Esophagus muscularis mucosa (tissue), 4 donors: ENCODE measurements at places on chromosomes 7 and 10. TPM values are rescaled to one million over a fixed set of nuclear protein-coding genes. Genes with fewer than 3 reads are reported as not detected.

- no peak for DNase-seq
- H3K4me3 ChIP-seq, result no peak overlapping the region
- no peaks in the 10 kb centered on the region for H3K27me3 ChIP-seq
- H3K4me1 ChIP-seq, result peaks cover 3% of the 10 kb centered on the region
- H3K36me3 ChIP-seq, result no peaks in the 10 kb centered on the region
Observed at GRCh38 chr10:70939441-70940003, 51.2 kb upstream of the PCBD1 start.

The CTTNBP2 gene
- 12.1 TPM for total RNA-seq

GRCh38 chr7:123538189-123538714, 3.9 kb upstream of the IQUB start:
- no peaks in the 10 kb centered on the region for H3K27me3 ChIP-seq
- peaks cover 35% of the 10 kb centered on the region for H3K4me1 ChIP-seq
- peak overlapping the region; percentile 91 for H3K27ac ChIP-seq
- DNase-seq, result no peak

DNA sequence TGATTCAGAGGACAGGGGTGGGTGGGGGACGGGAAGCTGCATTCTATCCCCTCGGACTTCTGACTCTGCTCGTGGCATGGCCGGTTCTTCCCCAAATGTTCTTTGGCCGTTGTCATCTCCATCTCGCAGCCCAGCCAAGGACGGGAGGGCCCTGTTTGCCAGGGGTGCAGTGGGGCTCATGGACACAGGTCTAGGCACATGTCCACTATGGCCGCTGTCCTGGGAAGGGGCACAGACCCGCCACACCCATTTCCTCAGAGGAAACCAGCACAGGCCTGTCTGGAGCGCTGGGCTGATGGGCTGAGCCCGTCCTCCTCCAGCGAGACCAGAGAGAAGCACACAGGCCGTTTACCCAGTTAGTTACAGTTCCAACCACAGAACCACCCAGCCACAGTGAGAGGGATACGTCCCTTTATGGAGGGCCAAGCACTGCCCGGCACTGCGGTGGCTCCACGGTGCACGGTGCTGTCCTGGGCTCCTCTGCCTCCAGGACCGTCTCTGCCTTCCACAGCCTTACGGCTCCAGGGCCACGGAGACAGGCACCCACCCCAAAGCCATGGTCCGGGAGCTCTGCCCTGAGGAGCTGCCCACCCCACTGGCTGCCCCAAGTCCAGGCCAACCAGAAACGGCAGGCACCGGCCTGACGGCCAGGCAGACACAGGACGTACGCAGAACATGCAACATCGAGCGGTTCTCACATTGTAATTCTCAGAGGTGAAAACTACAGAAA, 20.2 kb downstream of the DPYSL4 start:
- peaks cover 13% of the 10 kb centered on the region for H3K36me3 ChIP-seq
- H3K27me3 ChIP-seq, result no peaks in the 10 kb centered on the region
- H3K4me3 ChIP-seq, result no peak overlapping the region
- H3K27ac ChIP-seq, result no peak overlapping the region
- DNase-seq, result no peak

DNA sequence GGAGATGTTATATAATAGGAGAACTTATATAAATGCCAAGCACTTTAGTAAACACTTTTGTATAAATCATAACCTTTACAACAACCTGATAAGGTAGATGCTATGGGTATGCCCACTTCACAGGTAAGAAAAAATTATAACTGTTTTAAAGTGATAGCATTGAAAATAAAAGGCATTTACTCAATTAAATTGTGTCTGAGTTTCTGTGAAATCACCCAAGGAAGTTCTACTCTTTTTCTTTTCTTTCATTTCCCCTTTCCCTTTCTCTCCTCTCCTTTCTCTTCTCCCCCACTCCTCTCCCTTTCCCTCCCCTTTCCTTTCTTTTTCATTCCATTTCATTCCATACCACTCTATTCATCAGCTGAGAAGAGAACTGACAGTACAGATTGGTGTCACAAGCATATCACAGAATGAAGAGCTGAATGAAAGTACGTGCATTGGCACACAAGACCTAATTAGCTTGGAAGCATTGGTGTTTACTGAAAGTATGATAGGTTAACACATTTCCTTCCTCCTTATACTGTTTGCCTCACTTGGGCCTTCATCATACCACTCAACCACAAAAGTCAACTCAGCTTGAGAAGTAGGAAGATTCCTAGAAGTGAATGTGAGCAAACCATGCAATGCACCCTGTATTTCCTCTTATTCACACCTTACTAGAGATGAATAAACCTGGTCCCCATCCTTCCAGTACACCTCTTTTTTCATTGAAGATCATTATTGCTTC, 117.9 kb upstream of the AGR3 start:
- no peaks in the 10 kb centered on the region for H3K36me3 ChIP-seq
- no peaks in the 10 kb centered on the region for H3K4me1 ChIP-seq
- no peak overlapping the region for H3K4me3 ChIP-seq
- no peak for DNase-seq
- no peaks in the 10 kb centered on the region for H3K27me3 ChIP-seq
- no peak overlapping the region for H3K27ac ChIP-seq
